Fibroblast of skin of right quadriceps (primary cell): ENCODE measurements at places on chromosomes 6 and 20.

DNA sequence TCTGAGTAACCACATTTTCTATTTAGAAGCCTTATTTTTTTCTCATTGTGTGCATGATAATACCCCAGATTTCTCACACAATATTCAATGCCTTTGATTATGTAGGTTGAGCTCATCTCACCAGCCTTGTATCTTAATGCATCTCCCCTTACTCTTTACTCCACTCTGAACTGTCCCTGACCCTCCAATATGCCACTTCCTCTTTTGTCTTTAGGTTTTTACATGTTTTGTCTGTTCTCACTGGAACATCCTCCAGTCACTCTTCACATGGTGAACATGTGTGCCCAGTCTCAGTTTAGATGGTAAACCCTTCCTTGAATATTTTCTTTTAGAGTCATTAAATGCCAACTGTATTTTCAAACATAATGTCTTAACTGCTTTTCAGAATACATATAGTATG lies 392.9 kb upstream of the IMPG1 start:
- DNase-seq: no peak

DNA sequence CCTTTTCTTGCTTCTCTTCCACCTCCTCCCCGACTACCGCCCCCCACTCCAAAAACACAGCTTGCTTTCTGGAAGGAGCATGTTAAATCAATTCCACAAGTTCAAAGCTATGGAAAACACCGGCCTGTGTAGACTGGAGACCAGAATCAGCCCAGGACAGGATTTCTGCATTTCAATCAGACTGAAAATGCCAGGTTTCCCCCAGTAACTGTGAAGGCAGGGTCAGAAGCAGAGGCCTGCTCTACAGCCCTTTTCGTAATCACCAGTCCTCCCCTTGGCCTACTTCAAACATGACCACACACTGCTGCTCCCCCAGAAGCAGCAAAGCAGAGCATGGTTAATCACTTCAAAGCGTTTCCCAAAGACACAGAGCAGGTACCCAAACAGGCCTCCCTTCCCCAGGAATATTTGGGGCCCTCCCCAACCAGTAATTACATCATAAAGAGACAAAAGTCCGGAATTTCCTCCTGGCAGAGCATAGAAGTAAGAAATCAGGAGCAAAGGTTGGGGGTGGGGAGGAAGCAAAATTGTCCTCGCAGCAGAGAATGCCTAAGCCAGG lies 38.4 kb downstream of the ZMYND8 start:
- DNase-seq: peak; percentile 77

GRCh38 chr6:35047265-35048011 lies 93.7 kb downstream of the TCP11 start:
- DNase-seq: peak; percentile 52

DNA sequence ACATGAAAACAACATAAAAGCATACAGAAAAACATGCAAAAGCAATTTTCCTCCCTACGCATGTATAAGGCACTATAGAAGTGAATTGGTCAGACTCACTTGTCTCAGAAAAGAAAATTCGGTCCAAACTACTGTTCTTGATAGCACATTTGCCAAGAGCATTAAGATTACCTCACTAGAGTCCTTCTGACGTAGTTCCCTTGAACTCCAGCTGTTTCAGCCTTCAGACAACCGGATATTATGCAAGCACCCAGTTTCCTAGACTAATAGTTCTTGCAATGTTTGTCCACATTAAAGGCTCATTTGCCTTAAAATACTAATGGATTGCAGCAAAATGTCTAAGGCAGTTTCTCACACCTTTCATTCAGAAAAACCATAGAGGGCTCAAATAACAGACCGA lies 2.5 kb upstream of the CASS4 start:
- DNase-seq: no peak

DNA sequence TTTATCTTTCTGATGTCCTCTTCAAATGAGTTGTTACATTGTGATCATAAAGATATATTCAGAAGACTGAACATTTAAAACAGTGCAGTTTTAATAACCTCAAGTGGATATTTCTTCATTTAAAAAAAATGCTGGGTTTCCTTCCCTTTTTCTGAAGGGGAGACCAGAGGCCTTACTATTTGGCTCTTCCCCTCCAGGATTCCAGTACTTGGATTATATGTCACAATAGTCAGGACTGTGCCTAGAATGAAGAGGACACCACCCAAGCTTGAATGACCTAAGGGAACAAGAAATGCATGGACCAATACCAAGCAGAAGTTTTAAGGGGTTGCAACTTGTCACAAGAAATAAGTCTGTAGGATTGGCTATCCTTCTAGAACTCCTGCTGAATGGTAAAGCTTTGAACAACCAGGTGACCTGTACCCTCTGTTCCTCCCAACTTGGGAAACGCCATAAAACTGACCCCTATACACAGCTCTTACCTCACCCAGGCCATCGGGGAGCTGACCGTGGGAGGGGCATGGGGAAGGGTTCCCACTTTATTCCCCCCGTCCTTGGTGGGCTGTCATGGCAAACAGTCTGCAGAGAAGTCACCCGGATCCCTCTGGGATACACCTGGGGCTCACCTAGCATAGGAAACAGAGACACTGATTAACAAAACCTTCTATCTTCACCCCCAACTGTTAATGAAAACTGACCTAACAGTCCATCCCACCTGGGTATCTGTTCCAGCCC lies 2.0 kb downstream of the FRS3 start:
- DNase-seq: no peak

DNA sequence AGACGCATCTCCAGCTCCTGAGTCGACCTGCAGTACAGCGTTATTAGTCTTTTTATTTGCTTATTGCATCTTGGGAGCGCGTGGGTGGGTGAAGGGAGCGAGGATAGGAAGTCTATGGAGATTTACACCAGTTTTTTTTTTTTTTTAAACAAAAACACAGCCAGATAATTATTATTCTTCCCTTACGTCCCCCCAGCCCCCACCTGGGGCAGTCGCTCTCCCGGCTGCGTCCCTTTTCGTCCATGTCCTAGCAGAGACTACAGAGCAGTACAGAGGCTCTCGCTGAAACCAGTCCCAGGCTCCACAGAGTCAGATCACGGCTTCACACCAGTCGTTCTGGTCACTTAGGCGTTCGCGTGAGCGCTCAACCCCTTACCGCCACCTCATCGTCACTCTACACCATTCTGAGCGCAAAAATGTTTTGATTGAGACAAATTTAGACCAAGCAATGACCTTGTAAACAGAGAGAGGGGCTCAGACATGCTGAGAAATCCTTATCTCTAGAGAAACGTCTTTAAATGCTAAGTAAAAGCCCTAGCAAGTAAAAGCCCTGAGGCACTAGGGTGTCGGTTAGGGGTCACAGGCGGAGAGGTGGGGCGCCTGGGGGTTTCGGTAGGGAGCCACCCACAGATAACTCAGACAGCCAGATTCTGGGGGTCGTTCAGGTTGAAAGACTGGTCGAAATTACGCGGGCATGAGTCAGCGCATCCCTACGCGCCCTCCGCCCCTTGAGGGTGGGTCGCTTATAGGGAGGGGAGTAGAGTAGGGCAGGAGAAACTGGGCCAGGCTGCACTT lies 975 bp upstream of the PPT2 start:
- peak; percentile 46 for DNase-seq

- no peak for DNase-seq
Measured at GRCh38 chr6:83838727-83839126, 14.4 kb upstream of the RIPPLY2 start.

DNA sequence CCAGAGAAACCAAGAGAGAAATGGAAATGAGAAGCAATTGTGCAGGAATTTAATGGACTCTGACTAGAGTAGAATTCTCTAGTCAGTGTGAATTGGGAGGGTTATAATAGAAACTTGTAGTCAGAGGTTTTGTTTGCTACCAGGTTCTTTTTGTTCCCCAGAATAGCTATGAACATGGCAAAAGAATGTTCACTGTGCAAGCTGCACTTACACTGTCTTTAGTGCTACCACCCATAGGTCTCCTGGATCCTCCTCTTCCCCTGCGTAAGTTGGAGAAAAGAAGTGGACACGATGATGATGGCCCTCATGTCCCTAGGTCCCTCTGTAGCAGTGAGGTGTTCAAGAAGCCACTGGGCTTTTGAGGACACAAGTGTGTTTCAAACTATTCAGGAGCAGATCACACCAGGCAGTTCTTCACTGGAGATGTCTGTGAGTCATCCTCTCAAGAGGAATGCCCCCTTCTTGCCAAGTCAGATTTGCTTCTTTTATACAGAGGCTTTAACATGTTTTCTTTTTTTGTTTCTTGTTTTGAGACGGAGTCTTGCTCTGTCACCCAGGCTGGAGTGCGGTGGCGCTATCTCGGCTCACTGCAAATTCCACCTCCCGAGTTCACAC lies 47.6 kb upstream of the SMIM8 start:
- DNase-seq: peak; percentile 60

DNA sequence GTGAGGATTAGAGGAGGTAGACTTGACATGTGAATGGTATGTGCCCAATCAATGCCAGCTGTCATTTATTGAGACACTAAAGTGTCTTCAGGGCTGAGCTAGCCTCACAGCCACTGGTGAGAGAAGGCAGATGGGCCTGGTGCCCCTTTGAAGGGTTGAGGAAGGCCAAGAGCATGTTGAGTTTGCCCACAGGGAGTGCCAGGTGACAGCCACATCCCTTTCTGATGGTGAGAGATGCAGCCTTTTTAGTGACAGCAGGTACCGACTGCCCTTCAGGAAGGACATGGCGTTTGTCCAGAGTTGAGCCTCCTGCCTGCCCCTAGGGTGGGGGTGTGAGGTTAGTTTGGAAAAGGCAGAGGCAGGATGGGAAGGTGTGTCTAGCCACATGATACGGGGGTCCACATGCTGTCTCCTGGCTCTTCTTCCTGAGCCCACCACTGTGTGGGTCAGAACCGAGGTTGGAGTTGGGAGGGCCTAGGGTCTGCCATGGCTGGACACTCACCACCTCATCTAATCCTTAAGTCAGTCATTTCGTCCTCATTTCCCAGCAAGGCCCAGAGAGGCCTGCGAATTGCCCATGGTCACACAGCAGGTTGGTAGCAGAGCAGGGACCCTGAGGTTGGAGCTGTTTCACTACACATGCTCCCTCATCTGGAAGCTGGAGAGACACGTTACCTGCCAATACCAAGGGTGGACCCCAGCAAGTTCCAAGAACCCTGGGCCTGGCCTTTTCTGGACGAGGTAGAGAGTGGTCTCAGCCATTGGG lies 32.5 kb downstream of the SPDEF start:
- no peak for DNase-seq

DNA sequence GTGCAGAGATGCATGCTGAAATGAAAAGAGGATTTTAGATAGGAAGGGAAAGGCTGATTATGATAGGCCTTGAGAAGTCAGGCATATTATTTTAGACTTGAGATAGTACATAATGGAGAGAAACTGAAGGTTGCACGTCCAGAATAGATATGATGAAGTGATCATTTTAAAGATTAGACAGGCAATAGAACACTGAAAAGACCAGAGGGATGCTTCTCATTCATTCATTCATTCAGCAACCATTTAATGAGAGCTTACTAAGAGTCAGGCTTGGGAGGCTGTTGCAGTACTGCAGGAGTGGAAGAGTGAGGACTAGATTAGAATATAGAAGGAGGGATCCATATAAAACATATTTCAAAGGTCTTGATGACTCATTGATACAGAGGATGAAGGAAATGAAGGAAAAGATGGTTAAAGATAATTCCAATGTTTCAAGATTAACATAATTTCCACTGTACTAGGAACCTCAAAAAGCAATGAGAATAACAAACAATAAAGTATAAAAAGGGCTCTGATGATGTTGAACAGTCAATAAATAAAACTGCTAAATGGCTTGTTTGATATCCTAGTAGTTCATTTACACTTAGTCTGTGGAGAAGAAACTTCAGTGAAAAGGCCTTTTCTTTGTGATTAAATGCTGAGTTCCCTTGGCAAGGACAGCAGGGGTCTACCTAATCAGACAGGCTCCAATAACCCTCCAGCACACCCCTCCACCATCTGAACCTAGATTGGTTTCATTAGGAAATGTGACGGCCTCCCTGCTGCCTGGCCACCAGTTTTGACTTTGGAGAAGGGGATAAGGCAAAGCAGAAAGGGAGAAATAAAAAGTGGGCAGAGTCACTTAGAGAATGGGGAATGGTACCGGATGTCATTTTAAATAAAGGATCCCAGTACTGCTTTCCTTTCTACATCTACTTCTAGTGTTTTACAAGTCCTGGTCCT lies 5.3 kb upstream of the FBXO9 start:
- DNase-seq: no peak

DNA sequence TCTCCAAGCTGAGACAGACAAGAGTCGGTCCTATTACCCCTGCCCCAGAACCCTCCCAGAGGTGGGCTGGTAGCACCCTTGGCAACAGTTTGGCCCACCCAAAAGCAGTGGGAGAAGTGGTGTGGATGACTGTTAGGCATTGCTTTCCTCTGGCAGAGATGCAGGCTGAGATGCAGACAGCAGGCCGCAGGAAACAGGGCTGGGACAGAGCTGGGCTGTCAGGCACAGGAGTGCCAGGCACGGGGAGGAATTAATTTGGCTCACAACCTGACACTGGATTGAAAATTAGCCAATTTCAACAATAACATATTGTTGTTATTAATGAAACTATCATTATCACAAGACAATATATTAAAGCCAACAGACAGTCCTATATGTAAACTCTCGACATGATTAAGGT lies 15.7 kb upstream of the SIRT5 start:
- no peak for DNase-seq

DNA sequence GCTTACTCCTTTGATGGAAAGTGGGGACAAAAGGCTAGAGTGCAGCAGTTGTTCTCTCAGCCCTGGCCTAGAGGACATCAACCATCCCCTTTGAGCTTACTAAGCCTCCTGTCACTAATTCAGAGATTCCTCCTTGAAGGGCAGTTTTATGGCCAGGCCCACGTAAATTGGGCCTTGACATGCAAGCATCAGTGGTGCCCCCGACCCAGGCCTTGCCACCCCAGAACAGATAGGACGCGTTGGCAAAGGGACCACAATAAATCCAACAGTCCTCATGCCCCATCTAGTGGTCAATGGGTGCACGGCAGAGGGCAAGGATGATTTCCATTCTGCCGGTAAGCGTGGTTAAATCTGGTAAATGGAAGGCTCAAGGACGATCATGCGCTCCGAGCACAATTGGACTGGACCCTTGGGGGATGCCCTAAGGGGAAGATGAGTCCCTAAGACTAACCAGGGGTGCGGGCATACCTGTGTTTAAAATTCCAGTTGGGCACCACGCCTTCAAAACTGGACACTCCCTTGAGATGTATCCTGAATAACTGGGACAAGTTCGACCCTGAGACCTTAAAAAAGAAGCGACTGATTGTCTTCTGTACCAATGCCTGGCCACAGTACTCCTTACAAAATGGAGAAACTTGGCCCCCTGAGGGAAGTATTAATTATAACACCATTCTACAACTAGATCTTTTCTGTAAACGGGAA lies 32.6 kb downstream of the CEP85L start:
- DNase-seq: peak; percentile 26
